ENCODE measurements at places on chromosomes 2 and 18.

DNA sequence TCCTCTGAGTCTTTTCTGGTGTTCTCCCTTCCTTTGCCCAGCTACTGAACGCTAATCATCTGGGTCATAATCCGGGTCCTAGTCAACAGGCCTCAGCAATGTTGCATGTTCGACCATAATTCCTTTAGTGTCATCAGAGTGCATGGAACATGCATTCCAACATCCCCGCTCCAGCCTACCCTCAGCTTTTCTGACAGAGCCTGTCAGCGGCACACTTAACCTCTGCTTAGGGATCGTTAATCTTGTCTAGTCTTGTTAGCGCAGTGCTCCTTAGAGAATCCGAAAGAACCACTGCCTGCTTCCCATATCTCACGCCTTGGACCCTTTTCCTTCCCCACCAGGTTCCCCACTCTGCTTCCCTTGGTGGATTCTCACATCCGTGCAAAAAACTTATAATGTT lies 767.9 kb upstream of the ID2 start:
- no peak for DNase-seq

DNA sequence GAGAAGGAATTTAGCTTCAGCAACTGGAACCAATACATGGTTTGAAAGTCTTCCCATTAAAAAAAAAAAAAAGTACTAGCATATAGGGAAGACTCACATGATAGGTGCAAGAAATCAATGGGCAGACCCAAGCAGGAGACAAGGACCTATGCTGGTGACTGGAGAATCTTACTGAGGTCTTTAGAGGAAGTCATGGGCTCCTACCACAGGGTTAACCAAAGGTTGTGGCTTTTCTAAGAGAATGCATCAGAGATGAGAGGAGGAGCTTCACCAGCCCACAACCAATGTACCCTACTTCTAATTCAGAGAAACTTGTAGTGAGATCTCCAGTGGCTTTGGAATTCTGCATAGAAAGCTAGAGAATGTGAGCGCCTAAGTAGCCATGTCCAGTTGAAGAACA lies 207.4 kb downstream of the NCKAP5 start:
- no peak for DNase-seq

DNA sequence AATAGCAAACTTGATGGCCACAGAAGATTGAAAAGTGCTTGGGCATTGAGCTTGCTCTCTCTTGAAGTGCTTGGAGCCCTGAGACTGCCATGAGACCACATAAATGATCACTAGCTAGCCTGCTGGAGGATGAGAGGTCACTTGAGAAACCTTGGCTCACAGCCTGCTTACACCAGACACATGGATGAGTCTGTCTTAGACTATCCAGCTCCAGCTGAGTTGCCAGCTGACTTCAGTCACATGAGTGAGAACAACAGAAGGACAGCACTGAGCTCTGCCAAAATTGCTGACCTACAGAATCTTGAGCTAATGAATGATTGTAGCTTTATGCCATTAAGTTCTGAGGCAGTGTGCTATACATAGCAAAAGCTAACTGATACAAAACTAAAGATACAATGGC lies 18.1 kb downstream of the NABP1 start:
- DNase-seq, result peak; percentile 88

- DNase-seq, result no peak
Observed at GRCh38 chr2:160433466-160434140, 60.0 kb downstream of the RBMS1 start.

- peak; percentile 6 for DNase-seq
Observed at GRCh38 chr2:46268196-46268595, 29.0 kb upstream of the EPAS1 start.

- DNase-seq, result no peak
Observed at GRCh38 chr2:102336502-102336945, 19.1 kb upstream of the IL18R1 start.

- peak; percentile 68 for DNase-seq
Observed at GRCh38 chr2:61733563-61733962, 120.3 kb downstream of the FAM161A start.

GRCh38 chr2:205617905-205618304 lies 64.4 kb upstream of the NRP2 start:
- DNase-seq, result no peak
